Femur (tissue), 1 donor: ENCODE measurements at places on chromosomes 1 and 21.

- no peak for DNase-seq
Measured at GRCh38 chr1:74271503-74271902, 36.3 kb downstream of the TNNI3K start.

DNA sequence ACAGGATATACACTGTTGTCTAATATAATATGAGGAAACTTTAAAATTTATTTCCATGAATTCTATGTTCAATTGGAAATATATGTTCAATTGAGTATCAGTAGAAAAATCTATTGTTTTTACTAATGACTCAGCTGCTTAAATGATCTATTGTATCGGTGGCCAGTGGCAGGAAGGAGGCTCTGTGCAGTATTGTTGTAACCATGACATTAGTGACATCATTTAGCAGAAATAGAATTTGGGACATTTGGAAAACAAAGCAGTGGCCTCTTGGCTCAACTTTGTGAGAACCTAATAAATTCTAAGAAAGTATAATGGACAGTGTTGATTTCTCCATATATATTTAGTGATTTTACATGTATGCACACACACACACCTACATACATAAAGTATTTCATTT is 257.4 kb downstream of the PDE4B start:
- DNase-seq = no peak

DNA sequence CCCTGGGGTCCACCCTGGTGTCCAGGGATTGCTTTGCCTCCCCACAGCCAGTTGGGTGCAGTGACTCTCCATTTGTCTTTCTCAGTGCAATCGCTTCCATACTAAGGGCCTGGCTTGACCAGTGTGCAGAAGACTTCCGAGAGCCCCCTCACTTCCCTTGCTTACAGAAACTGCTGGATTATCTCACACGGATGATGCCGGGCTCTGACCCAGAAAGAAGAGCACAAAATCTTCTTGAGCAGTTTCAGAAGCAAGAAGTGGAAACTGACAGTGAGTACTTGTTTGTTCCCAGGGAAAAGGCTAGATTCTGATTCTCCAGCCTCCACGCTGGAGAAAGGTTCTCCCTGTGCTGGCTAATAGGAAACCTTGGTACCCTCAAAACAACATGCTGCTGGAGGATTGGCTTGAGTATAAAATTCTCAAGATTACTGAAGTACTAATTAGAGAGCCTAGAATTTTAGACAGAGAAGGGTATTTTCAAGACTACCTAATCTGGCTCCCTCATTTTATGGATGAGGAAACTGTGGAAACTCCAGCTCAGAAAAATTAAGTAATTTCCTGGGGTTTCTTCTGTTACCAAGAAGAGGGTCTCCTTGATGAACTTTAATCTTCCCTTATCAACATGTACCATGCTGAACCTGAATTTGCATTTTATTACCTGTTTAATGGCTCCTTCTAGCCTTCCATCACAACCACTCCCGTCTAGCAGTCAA is 75.8 kb downstream of the RGL1 start:
- no peak for DNase-seq

DNA sequence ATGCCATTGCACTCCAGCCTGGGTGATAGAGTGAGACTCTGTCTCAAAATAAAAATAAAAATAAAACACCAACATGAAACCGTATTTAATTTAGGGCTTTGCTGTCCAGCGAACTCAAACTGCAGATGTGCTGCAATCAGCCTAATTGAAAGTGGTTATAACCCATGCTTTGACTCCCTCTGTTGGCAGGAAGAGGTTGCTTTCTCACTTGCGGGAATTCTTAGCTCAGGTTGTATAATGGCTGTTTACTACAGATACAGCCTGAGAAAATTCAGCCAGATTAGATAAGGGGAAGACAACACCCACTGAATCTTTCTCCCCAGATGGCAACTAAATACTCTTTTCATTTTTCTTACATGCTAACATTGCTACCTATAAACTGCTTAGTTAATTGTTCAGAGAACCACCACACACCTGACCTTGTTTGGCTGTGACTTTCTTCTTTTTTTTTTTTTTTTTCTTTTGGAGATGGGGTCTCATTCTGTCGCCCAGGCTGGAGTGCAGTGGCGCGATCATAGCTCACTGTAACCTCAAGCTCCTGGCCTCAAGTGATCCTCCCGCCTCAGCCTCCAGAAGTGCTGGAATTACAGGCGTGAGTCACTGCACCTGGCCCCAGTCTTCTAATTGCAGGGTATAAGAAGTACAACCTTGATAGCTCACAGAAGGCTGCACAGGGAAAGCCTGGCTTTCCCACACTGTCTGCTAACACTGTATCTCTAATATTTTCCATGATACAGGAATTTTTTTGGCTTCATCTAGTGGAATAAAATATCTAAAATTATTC is 34.6 kb downstream of the DNTTIP2 start:
- peak; percentile 55 for DNase-seq

DNA sequence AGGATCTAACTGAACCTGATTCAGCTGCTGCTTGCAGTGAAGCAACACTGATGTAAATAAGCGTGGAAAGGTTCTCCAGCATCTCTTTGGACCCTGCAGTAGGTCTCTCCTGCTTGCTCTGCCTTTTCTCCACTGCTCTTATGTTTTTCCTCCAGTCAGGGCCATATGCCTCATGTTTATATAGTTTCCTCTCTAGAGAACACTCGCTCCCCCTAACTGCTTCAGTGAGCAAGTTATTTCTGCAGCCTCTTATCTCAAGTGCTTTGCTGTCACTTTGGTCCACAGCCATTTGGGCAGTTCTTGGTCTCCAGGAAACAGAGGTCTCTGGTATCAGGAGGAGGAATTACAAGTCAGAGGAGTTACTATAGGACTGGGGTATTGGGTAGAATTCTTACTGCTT is 5.3 kb downstream of the PRUNE1 start:
- DNase-seq = no peak

- DNase-seq = peak; percentile 48
Measured at GRCh38 chr21:38675182-38675824, 130.4 kb upstream of the ETS2 start.

DNA sequence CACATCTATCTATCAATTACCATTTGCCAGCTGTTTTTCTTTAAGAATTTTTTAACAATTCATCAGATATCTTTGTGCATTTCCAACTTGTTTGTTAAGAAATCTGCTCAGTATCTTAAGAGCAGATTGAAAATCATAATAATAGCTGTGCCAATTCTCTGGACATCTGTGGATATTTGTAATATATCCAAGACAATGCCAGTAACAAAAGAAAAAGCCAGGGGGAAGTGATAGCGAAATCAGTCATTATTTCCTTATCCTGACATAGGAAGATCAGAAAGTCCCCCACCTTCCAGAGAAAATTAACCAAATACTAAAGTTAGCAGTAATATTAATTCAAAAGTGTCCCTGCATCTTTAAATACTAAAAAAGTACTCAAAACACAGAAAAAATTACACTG is 217.1 kb downstream of the RERE start:
- no peak for DNase-seq
